HFF-Myc (cell line): ENCODE measurements at places on chromosomes 3 and 15.

DNA sequence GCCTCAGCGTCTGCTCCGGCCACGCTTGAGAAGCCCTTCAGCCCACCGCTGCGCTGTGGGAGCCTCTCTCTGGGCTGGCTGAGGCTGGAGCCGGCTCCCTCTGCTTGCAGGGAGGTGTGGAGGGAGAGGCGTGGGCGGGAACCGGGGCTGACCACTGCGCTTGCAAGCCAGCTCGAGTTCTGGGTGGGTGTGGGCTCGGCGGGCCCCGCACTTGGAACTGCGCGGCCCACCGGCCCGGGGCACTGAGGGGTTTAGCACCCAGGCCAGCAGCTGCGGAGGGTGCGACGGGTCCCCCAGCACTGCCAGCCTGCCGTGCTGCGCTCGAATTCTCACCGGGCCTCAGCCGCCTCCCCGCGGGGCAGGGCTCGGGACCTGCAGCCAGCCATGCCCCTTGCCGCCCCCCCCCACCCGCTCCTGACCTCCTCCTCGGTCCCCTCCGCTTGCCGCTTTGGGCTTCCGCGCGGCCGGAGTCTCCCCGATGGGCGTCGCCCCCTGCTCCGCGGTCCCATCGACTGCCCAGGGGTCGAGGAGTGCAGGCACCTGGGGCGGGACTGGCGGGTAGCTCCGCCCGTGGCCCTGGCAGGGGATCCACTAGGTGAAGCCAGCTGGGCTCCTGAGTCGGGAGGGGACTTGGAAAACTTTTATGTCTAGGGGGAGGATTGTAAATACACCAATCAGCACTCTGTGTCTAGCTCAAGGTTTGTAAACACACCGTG is 106.7 kb downstream of the RAP2B start:
- no peak for DNase-seq

DNA sequence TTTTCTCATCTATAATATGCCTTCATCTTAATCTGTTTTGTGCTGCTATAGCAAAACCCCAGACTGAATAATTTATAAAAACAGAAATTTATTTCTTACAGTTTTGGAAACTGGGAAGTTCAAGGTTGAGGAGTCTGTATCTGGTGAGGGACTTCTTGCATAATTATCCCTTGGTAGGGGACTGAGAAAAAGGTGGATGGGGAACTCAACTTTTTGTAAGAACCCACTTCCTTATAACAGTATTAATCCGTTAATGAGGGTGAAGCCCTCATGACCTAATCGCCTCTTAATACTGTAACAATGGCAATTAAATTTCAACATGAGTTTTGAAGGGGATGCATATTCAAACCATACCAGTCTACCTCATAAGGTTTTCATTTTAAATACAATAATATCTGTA is 17.4 kb upstream of the MYH15 start:
- no peak for DNase-seq

GRCh38 chr3:73757536-73757935 is 132.8 kb upstream of the PDZRN3 start:
- no peak for DNase-seq

GRCh38 chr3:13105896-13106250 is 32.6 kb upstream of the IQSEC1 start:
- DNase-seq = no peak

- no peak for DNase-seq
Measured at GRCh38 chr3:136584728-136585127, 167.4 kb downstream of the STAG1 start.

GRCh38 chr3:56135941-56136340 is 332.3 kb downstream of the ERC2 start:
- DNase-seq = no peak

GRCh38 chr3:101850246-101851051 is 1.1 kb downstream of the NFKBIZ start:
- DNase-seq = no peak

GRCh38 chr3:150786791-150787190 is 23.8 kb upstream of the SIAH2 start:
- no peak for DNase-seq

DNA sequence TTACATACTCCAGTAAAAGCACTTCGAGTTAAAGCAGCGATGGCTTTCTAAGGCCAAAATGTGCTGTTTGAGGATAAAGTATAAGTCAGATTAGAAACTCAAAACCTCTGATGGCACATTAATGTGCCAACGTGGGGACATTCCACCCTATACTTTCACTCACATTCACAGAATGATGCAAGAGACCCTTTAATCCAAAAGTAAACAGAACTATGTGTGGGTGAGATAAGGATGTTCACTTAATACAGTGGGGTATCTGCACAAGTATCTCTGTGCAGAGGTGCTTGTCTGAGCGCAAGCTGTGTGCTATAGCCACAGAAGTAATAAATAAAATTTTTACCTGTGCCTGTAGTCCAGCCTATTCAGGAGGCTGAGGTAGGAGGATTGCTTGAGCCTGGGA is 100.3 kb upstream of the CHL1 start:
- no peak for DNase-seq

DNA sequence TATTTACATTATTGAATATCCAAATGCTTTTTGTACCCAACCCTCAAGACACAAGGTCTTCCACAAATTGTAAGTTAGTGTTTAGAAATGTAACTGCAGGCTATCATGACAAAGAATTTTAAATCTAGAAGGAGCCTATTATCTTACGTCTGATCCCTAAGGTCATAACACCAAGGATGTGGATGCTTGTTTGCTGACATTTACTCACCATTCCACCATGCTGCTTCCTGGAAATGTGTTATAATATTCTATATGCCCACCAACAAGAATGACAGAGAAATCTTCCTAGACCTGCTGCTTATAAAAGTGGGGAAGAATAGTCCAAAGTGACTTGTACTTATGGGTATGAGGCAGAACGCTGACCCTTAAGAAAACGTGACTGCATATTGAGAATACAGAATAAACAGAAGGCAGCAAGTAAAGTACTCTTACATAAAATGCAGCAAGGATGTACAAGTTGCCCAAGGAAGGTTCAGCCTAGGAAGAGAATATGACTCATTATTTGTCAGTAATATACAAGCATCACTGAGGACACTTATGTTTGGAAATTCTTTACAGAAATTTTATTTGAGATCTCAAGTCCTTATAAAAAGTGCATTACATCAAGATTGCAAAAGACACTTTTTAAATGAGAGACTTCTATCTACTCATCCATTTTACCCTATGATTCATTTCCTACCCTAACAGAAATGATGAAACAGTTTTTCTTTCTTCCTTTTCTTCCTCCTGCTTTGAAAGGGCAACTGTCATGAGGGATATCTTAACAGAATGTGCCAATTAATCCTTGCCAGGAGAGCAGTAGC is 59.6 kb downstream of the ESYT3 start:
- peak; percentile 19 for DNase-seq

DNA sequence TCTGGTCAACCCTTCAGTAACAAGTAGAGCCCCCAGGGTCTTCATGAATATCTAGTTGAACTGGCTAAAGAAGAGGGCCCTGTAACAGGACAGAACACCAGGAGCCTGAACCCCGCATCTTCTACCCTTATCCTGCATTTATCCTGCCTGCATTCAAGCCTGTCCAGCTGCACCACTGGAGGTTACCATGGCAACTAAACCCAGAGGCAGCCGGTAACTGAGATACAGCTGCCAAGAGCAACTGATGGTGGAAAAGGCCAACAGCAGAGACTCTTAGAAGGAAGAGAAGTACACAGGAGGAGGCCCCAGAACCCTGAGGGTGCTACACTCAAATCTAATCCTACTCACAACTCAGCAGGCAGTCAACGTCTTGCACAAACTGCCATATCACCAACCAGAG is 3.7 kb upstream of the PRKAR2A start:
- DNase-seq = no peak

- no peak for DNase-seq
Measured at GRCh38 chr3:56795829-56796185, 5.9 kb downstream of the ARHGEF3 start.
